ENCODE measurements at places on chromosomes 16 and 17.

GRCh38 chr17:38453951-38454421 is 25.7 kb downstream of the ARHGAP23 start:
- no peak for DNase-seq

DNA sequence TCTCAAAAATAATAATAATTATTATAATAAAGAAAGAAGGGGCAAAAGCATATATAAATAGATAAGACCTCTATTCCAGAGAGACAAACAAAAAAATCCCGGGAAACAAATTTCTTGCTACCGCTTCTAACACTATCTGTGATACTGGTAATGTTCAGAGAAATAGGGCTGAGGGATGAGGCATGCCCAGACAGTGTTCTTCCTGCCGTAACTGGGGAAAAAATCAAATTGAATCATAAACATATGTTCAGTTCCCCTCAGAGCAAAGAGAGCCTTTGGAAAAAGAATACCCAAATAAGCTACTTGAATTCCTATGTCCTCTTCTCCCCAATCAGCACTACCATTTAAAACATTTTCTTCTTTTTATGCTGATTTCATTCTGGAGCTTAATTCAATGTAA is 688.0 kb downstream of the KCNJ2 start:
- no peak for DNase-seq

- no peak for DNase-seq
These were observed 4.7 kb upstream of the BEAN1 start for GRCh38 chr16:66422366-66422765.

DNA sequence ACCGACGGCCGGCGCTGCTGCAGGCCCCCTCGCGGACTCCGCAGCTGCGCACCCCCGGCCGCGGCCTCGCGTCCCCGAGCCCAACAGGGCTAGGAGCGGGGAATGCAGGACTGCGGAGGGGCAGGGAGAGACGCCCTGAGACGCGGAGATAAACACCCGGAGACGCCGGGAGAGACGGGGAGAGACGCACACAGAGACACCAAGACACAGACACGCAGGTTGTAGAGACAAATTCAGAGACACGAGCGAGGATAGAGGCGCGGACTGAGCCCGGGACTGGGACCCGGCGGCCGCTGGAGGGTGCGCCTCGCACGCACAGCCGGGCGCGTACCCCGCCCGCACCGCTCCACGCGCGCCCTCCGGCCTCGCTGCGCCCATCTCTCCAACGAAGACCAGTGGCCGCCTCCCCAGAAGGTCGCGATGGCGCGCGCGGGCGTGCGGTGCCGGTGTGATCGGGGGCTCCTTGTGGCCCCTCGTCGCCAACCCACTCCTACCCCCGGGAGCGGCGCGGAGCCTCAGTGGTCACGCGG is 902 bp downstream of the STAC2 start:
- DNase-seq, result no peak

- no peak for DNase-seq
These were observed 10.0 kb downstream of the ATP5PD start for GRCh38 chr17:75036643-75037268.

GRCh38 chr16:75931043-75931442 is 204.8 kb upstream of the CPHXL start:
- DNase-seq, result no peak

DNA sequence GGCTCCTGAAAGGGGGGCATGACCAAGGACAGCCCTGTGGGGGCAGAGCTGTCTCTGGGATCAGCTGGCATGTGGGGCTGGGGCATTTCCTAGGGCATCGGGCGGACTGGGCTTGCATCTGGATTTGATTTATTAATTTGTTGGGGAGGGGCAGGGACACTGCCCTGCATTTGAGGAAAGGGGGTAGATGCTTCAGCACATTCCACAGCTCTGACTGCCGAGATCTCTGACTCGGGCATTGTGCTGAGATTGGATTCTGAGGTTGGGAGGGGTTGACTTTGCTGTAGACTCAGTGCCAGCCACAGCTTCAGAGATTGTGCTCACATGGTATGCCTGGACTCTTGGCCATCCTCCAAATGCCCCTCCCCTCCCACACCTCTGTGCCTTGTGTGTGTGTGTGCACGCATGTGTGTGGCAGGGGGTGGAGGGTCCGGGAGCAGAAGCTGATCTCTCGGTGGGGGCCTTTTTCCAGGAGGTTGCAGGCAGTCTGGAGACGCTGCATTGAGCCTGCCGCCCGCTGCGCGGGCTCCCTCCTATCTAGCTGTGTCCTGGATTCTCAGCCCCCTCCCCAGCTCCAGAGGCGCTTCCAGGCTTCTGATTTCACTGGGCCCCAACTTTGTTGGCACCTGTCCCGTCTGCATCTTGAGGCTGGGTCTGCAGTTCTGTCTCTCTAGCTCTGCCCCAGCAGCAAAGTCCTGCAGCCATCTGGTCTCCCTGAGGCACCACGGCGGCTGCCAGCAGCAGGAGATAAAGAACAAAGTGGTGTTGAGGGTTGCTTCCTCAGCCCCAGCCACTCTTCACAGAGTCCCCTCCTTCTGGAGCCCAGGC is 14.9 kb downstream of the IGFBP4 start:
- DNase-seq, result no peak

GRCh38 chr17:77744066-77744988 is 214.2 kb upstream of the TNRC6C start:
- DNase-seq, result no peak

DNA sequence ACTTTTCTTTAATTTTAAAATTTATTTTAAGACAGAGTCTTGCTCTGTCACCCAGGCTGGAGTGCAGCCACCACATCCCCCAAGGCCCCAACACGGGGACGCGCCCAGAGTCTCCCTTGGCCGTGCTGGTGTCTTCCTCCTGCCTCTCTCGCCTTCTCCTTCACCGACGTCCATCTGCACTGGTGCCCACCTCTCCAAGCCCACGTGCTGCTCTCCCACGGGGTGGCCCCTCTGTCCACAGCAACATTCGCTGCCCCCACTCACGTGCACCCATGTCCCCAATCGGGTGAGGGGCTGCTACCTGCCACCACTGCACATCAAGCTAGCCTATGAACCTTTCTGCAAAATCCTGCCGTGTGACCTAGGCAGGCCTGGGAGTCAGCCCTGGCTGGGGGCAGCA is 3.1 kb downstream of the TMEM204 start:
- DNase-seq, result no peak

DNA sequence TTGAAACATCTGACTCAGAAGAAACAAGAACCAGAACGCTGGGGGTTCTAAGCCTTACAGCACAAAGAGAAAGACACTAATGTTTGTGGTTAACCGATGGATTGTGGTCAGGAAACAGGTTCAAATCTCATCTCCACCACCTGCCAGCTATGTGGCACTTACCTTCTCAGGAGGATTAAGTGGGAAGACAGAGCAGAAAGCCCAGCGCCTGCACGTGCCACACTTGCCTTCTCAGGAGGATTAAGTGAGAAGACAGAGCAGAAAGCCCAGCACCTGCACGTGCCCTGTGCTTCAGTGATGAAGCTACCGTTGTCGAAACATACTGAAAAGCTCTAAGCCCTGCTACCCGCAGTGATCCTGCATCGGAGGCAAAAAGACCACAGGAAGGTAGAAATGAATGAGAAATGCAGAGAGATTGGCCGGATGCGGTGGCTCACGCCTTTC is 90.6 kb downstream of the NXN start:
- no peak for DNase-seq

GRCh38 chr16:48912360-48912759 is 302.4 kb upstream of the N4BP1 start:
- no peak for DNase-seq

All from activated CD8-positive, alpha-beta memory T cell treated with anti-CD3 and anti-CD28 coated beads for 48 hours (primary cell).